ENCODE measurements at places on chromosomes 13 and 19.

DNA sequence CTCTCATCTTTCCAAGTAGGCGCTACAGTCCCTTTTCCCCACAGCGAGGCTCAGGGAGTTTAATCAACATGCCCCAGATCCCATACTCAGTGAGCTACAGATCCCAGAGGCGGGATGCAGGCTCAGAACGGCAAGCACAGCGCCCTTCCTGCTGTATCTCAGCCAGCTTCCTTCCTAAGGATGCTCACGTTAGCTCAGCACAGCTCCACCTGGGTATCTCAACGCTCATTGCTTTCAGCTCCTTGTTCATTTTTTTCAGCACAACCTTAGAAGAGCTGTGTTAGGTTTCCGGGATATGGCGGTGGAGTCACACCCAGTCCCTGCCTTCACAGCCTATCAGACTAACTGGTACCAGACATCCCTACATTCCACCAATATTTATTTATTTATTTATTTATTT lies 3.1 kb upstream of the MEGF8 start:
- DNase-seq: no peak

GRCh38 chr13:40599124-40599523 lies 67.3 kb downstream of the FOXO1 start:
- DNase-seq: no peak

GRCh38 chr19:48826606-48827020 lies 9.7 kb downstream of the HSD17B14 start:
- no peak for DNase-seq

- no peak for DNase-seq
These were observed 42.8 kb upstream of the CLDN10 start for GRCh38 chr13:95509521-95510310.

GRCh38 chr13:67643516-67644055 lies 413.4 kb upstream of the PCDH9 start:
- DNase-seq: no peak

GRCh38 chr19:10505583-10506229 lies 2.5 kb upstream of the KEAP1 start:
- DNase-seq: peak; percentile 75

DNA sequence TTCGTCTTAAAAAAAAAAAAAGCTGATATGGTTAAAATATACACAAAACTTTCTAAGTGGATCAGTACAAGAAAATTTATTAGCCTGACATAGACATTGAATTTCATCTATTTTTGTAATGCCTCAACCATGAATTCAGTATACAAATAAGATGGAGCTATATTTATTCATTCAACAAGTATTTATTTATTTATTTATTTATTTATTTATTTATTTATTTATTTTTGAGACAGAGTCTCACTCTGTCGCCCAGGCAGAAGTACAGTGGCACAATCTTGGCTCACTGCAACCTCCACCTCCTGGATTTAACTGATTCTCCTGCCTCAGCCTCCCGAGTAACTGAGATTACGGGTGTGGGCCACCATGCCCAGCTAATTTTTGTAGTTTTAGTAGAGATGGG lies 78.5 kb upstream of the GSX1 start:
- DNase-seq: no peak

- no peak for DNase-seq
These were observed 6.5 kb upstream of the ZNF444 start for GRCh38 chr19:56134654-56134921.

DNA sequence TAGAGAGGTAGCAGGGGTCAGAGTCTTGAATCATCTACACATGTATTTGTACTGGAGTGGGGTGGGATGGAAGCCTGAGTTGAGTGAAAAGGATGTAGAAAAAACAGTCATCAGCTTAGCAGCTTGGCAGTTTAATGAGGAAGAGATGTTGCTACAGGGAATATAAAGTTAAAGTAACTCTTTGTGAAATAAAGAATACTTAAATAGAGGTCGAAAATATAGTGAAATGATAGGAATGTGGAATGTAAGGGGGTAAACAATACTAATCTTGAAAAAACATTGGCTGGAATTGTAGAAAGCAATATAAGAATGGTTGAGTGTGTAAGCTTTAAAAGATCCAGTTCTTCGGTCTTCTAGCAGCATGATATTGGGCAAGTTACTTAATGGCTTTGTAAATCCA lies 22.7 kb downstream of the NUP58 start:
- DNase-seq: no peak

- peak; percentile 52 for DNase-seq
These were observed 6.8 kb upstream of the ECH1 start for GRCh38 chr19:38838208-38838985.

DNA sequence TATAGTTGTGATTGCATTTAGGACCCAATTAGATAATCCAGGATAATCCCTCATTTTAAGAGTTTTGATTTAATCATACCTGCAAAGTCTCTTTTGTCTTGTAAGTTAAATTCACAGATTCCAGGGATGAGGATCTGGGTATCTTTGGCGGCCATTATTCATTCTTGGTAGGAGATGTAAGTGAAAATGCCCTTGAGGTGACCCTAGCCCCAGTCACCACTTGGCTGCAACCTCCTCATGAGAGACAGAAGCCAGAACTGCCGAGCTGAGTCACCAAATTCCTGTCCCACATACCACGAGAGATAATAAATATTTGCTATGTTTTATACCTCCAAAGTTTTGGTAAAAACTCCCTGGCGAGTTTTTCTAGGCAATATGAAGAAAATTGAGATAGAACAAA lies 389.4 kb downstream of the RFC3 start:
- no peak for DNase-seq

- no peak for DNase-seq
These were observed 293.6 kb downstream of the TDRD3 start for GRCh38 chr13:60690604-60691003.

GRCh38 chr19:6048793-6049405 lies 61.4 kb downstream of the RFX2 start:
- DNase-seq: peak; percentile 84

DNA sequence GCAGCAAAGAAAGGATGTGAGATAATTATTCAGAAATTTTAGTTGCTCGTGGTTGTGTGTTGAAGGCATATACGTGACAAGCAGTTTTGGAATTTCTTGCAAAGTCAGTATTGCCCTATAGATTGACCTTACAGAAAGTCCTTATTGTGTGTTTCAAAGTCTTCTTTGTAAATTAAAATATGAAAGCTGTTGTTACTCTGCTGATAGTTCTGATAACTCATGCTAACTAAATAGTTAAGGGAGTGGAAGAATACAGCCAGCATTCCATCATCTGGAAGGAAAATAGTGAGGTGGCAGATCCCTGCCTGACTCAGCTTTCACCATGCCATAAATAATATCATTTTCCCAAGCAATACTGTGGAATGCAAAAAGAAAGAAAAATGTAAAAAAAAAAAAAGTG lies 27.2 kb downstream of the WASF3 start:
- no peak for DNase-seq

GRCh38 chr13:74104661-74105275 lies 29.4 kb downstream of the KLF12 start:
- DNase-seq: no peak

- DNase-seq: peak; percentile 78
These were observed 1.9 kb downstream of the CNN2 start for GRCh38 chr19:1028062-1028926.

- no peak for DNase-seq
These were observed 260.0 kb downstream of the KLF12 start for GRCh38 chr13:73873940-73874830.

DNA sequence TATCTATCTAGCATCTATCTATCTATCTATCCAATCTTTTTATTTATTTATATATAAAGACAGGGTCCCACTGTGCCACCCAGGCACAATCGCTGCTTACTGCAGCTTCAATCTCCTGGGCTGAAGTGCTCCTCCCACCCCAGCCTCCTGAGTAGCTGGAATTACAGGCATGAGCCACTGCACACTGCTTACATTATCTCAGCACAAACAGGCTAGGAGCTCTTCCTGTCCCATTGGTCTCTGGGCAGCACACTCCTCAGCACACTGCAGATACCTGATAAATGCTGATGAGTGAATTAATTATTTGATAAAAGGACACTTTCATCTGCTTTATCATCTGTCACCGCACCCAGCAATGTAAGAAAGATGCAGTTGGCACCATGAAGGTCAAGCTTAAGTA lies 16.1 kb downstream of the ZNF562 start:
- no peak for DNase-seq

DNA sequence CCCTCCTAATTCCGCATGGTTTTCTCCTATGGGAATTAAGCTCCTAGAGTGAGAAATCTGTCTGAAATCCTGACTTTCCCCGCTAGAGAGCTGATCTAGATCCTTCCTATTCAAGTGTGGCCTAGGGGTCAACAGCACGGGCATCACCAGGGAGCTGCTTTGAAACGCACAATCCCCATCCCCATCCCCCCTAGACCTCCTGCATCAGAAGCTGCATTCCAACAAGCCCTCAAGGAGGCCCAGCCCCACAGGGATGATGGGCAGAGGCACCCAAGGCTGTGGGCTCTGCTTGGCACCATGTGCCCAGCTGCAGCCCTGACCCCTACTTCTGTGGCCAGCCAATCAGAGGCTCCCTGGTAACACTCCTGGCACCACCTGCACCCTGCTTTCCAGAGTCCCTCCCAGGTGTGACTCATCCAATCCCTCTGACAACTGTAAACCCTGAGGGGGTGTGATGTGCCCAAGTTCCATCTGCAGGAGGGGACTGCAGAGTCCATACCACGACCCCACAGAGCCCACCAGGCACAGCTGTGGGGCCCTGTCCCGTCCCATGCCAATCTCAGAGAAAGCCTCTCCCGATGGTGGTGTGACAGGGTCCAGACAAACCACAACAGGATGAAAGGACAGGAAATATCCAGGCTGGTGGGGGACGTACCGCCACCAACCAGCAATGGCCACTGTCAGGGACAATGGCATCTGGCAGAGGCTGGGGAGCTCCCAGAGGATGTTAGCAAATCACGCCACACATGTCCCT lies 19.8 kb upstream of the SLC35E1 start:
- no peak for DNase-seq

DNA sequence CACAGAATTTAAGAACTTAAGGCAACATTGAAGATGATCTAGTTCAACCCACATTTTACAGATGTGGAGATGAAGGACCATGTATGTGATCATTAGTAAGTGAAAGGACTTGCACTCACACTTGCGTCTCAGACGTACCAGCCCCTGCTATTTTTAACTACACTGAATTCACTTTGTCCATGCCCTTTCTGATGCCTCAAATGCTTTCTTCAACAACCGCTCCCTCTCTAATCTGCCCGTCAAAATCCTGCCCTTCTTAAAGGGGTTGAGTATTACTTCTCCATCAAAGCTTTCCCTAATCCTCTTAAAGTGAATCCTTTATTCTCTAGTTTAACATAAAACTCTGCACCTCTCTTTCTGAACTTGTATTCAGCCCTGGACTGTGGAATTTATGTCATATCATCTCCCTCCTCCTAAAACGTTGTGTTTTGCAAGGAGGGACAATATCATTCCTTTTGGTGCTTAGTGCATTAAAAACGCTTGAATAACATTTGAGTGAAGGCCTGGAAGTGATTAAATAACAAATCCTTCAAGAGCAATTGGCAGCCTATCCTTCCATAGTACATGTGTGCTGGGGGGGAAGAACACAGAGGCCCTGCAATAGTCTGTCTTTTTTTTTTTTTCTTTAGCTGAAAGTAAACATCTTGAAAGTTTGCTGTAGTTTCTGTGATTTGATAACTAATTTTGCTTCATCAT lies 493.3 kb downstream of the LMO7 start:
- DNase-seq: no peak

DNA sequence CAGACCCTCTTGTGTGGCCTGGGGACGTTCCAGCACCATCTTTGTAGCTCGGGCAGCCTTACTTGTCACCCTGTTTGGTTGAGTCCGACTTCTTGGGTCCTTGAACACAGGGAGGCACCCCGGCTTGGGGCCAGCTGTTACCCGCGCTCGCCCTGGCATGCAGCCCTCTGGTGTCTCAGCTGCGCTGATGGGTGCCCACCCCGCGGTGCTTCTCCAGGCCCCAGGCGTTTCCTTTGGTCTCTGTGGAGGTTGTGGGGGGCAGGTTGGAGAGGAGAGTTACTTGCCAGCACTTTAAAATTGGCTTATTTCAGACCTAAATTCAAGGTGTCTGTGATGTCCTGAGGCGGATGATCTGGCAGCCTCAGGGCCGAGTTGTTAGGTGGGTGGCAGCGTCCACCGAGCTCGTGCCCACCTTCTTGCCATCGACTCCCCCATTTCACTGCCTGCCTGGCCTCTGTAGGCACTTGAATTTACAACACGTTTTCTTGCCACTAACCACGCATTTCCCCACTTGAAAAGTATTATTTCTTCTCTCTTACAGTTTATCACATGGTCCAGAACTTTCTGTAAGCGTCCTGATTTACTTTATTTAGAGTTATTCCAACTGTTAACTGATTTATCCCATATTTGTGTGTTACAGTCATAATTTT lies 16.9 kb downstream of the UBAC2 start:
- no peak for DNase-seq

- DNase-seq: no peak
These were observed 221.1 kb downstream of the TDRD3 start for GRCh38 chr13:60617991-60618733.

DNA sequence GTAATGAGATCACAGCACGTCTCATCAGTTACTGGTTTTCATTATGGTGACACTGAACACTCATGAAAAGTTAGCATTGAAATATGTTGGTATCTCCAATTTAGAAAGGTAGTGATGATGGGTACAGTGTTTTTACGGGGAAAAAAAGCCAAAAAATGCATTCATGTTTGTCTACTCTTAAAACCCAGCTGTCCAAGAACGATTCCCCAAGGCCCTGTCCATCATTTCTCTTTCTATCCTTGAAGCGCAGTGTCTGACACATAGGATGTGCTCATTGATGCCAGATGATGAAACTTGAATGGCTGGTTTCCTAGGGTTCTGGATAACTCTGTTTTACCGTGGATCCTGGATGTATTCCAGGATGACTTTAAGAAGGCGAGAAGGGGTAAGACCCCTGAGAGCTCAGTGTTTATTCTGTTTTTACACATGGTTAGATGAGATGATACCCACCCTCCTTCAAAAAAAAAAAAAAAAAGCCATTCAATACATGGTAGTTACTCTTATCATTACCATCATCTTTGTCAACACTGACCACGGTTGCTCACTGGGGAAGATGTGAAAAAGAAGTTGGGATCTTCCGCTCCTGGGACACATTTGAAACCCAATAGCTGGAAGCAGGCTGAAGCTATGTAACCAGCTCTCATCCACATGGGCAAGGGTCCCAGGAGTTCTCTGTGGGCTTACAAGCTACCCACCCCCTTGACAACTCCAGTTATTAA lies 22.5 kb downstream of the SERP2 start:
- DNase-seq: no peak

DNA sequence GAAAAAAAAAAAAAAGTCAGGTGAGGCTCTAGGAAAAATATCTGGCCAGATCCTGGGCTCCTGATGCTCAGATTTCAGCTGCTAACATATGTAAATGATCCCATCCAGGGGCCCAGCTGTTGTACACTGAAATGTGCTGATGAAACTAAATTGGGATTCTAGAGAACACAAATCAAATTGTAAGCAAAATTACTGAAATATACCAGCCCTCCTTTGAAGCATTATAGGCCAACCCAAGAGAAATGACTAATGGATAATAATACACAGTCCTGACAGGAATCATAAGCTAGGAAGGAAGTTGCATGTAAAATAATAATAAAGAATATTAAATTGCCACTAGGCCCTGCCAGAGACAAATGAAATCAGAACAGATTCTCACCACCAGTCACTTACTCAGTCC lies 17.8 kb downstream of the KCTD12 start:
- DNase-seq: no peak
